NCI-H774 (cell line): ENCODE measurements at places on chromosomes 5 and 9.

DNA sequence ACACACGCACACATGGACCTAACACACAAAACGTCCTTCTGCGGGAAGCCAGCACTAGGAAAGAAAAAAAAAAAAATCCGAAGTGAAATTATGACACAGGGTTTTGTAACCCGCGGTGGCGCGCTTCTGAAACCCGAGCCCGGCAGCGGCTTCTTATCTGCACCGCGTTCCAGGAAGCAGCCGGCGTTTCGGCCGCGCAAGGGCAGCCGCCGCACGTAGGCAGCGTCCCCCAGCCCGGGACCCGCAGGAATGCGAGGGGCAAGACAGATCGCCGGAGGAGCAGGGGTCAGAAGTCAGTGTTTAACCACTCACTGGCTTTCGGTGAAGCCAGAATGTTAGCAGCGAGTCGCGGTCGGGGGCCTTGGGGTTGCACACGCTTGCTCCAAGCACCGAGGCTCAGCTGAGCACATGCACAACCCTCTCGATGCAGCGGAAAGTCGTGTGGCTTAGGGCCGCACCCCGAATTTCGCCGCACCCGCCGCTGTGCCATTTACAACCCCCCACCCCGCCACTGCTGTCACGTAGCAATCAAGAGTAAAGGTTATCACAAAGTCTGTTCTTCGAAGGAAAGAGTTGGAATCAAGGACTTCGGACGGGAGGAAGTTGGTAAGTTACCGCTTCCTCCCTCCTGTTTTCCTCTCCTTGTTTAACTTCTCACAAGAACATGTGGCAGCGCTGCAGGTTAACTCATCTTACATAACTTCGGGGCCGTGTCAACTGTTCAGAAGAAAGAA lies 167.9 kb downstream of the AUH start:
- DNase-seq, result peak; percentile 19

DNA sequence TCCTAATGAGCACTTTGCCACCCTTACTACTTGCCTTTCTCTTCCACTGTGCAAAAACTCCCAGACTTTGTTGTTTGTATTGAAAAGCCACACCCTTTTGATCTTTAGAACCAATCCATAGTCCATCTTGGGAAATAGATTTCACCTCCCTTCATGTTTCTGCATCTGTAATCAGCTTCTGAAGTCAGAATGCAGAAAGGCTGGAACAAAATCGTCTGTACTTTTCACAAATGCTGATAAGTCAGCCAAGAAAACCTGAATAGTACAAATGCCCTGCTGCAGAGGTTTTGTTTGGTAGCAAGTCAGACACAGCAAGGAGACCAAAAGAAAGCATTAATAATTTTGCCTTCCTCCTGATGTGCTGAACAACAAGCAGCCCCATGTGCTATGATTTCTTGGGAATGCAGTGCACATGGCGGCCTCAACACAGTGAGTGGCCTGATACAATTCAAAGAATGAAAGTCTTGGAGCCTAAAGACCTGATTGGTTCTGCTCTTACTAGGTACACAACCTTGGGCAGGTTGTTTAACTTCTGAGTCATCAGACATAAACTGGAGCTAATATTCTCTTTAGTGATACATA lies 59.2 kb upstream of the STK32A start:
- DNase-seq, result no peak

- no peak for DNase-seq
Observed at GRCh38 chr5:174348311-174348981, 302.9 kb downstream of the NSG2 start.

GRCh38 chr5:111131356-111131755 lies 39.2 kb downstream of the WDR36 start:
- no peak for DNase-seq

GRCh38 chr9:36938617-36939016 lies 95.5 kb downstream of the PAX5 start:
- DNase-seq, result no peak

DNA sequence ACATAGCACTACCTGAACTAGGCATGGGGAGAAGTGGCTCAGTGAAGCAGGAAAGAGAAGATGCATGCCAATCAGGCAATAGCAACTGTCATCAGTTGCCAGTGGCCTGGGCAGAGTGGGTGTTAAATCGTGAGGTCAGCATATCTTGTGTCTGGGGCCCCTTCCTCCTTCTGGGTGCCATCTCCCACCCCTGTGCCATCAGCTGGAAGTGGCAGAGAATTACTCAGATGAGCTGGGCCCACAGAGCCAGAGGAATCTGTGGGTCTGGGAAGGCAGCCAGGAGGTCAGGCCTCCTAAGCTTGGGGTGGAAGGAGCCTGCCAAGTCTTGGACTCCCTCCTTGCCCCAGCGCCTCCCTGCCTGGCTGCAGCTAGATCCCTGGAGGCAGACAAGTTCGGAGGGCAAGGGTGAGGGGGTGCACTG lies 66.5 kb downstream of the GALNT12 start:
- no peak for DNase-seq

GRCh38 chr9:81791076-81791475 lies 101.7 kb upstream of the TLE1 start:
- no peak for DNase-seq

GRCh38 chr9:14288433-14288832 lies 25.5 kb downstream of the NFIB start:
- DNase-seq, result no peak

- DNase-seq, result no peak
Observed at GRCh38 chr5:38823503-38823902, 22.3 kb upstream of the OSMR start.

GRCh38 chr5:136191304-136192014 lies 1.5 kb downstream of the SMIM32 start:
- DNase-seq, result no peak

- DNase-seq, result no peak
Observed at GRCh38 chr5:62741761-62742160, 163.1 kb downstream of the LRRC70 start.

- no peak for DNase-seq
Observed at GRCh38 chr5:140293091-140293848, 9.6 kb downstream of the PFDN1 start.

GRCh38 chr5:135887447-135887864 lies 8.2 kb downstream of the IL9 start:
- DNase-seq, result peak; percentile 58

DNA sequence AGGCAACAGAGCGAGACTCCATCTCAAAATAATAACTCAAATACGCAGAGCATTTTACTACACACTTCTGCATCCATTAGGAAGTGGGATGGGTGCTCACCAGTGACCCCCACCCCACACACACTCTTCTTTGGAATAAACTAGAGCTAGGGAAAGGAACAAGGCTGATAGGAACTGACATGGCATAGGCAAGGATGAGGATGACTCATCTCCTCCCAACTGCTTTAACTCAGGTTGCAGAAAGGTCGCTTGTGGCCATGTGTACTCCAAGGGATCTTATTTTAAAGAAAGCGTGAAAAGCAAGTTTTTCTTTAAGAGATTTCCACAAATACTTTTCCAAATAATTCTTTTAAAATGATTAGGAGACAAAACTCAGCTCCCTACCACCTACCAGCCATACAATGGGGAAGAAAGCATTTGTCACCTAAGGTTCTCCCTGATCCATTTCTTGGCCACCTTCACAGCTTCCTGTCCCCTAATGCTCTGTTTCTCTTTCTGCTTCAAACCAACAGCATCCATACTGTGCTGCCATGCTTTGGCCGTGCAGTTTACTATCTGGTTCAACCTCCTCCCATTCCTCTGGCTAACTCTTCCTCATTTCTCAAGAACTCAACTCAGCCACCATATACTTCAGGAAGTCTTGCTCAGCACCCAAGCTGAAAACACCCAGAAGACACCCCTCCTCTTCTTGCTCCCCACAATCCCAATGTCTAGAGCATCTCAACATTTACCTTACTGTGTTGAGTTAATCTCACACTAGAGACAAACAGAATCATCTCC lies 211.9 kb downstream of the ACTL7B start:
- DNase-seq, result no peak

- no peak for DNase-seq
Observed at GRCh38 chr9:108904161-108904560, 29.8 kb downstream of the ELP1 start.

DNA sequence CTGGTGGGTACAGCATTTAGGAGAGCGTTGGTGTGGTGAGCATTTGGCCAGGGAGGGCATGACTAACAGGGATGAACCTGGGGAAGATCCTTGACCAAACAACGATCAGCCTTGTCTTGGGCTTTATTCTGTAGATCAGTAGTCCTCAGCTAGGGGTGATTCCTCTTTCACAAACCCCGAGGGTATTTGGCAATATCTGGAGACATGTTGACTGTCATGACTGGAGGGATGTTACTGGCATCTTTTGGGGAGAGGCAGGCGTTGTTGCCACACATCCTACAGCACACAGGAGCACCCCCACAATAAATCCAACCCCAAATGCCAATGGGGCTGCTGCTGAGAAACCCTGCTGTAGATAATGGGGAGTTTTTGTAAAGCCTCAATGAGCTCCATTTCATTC lies 43.9 kb downstream of the OSTF1 start:
- DNase-seq, result no peak

- no peak for DNase-seq
Observed at GRCh38 chr5:15620501-15620900, 120.5 kb downstream of the FBXL7 start.

DNA sequence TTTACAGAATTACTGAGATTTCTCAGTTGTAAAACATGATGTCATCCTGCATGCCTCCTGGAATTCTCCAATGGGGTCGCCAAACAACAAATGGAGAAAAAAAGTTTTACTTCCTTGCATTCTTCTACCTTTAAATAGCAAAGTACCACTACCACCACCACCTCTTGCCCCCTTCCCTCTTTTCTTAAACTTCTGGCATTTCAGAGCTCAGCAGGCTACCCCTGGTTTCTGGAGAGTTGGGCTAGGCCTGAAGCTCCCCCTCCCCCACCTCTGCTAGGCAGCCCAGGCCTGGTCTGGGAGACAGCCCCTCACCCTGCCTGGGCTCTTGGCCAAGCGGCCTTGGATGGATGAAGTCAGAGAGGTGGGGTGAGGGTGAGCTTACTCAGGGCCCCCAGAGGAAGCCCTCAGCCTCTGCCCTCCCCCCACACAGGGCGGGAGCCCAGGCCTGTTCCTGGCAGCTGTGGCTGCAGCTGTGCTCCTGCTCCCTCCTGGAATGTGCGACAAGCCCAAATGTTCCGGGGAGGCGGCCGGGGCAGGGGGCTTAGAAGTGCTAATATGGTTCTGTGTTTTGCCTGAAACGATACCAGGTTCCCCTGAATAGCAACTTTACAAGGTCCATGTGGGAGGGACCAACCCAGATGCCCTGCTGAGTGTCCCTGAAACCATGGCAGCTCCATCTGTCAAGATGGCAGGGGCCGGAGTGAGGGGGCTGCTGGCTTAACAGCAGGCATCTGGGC lies 6.0 kb upstream of the CCIN start:
- no peak for DNase-seq

DNA sequence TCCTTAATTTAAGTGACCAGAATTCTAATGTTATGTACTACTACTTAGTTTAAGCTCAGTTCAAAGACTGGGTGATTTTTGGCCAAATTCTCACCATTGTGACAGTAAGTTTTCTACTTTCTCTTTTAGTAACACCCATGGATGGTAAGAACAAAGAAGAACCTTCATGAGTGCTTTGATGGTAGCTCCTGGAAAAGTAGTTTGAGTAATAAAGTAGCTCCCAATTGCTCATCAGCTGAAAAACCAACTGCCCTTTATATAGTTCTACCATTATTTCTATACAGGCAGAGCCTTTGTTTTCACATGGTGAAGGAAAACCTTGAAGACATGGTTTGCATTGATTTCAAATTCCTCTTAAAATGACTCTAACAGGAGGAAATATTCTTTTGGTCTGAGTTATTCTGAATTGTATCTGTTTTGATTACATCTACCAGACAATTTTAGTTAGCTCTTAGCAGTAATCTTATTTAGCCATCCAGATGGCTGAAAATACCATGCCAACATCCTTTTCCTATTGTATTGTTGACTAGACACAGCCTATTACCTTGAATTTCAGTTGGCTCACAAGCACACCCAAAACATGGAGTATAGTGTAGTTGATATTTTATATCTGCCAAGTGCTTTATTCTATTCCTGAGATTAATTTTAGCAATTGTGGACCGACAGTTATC lies 23.7 kb upstream of the STARD4 start:
- no peak for DNase-seq

DNA sequence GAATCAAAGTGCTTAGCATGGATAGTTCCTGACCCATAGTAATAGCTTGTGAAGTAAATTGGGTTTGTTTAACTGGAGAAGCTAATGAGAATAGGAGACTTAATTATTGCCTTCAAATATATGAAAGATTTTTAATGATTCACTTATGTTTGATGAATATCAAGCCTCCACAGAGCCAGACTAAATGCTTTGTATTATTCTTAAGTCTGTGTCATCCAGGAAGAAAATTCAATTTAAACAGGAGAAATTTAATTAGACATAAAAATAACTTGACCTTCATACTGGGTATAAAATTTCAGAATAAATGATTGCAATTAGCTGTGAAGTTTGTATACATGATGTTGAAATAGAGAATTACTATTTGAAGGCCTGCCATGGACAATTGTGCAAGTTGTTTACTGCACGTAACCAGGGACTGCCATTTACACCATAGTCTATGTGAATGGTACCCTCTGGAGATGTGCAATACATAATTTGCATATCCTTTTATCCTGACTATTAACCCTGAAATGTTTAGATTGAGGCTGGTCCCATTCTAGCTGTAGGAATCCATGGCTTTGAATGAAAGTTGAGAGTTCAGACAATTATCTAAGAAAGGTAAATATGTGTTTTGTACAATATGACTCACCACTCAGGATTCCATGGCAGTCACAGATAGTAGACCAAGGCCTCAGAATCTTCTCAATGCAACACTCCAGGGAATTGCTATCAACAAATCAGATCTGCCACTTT lies 133.5 kb upstream of the IL12B start:
- no peak for DNase-seq

- no peak for DNase-seq
Observed at GRCh38 chr5:178780581-178781498, 50.4 kb upstream of the ZNF354A start.

DNA sequence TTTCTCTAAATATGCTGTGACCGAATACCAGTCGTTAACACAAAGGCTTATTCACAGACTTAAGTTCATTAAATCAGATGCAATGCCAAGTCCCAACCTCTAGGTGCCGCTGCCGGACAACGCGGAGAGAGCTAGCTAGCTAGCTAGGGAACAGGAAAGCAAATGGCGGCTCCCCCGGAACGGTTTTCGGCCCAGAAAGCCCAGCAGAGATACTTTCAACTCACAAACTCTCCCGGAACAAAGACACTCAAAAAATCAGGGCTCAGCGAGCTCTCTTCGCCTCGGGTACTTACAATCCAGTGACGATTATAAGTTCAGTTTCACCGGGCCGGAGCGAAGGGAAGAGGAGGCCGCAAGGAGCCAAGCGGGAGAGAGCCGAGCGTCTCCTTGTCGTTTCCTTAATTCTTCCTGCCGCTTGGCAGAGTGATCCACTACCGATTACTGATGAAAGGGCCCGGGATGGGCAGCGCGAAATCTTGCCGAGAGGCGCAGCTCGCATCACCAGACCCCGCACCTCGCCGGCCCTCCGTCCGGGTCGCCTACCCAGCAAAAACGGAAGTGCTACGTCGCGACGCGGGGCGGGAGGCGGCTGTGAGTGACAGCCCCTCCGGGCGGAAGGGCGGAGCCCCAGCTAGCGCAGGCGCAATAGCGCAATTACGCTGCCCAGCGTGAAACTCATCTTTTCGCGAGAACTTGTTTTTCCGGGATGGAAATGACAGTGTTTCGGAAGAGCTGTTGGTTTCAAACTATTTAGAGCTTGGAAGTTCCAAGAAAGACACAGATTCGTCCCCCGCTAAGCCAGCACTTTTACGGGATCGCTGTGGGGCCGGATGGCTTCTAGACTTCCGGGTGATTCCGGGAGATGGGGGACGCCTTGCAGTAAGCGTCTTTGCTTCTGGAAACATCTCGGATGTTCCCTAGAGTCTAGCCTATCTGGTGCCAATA lies at the start of gene TAF7:
Gene TAF7, minus strand, starts transcription at position 560 of the 945 bp plus-strand sequence. CDS start 740 bp downstream, outside the sequence.
- peak; percentile 91 for DNase-seq
